ENCODE measurements at places on chromosomes 13 and 19. TPM values are rescaled to one million over a fixed set of nuclear protein-coding genes. Genes with fewer than 3 reads are reported as not detected.

GRCh38 chr13:71171740-71172139 lies 695.3 kb downstream of the DACH1 start:
- H3K4me3 ChIP-seq = no peak overlapping the region
- no peaks in the 10 kb centered on the region for H3K27me3 ChIP-seq
- no peak for DNase-seq
- no peak overlapping the region for H3K27ac ChIP-seq
- no peaks in the 10 kb centered on the region for H3K4me1 ChIP-seq

Gene C19orf85
- total RNA-seq = not detected

Gene PRSS57
- not detected for total RNA-seq

DNA sequence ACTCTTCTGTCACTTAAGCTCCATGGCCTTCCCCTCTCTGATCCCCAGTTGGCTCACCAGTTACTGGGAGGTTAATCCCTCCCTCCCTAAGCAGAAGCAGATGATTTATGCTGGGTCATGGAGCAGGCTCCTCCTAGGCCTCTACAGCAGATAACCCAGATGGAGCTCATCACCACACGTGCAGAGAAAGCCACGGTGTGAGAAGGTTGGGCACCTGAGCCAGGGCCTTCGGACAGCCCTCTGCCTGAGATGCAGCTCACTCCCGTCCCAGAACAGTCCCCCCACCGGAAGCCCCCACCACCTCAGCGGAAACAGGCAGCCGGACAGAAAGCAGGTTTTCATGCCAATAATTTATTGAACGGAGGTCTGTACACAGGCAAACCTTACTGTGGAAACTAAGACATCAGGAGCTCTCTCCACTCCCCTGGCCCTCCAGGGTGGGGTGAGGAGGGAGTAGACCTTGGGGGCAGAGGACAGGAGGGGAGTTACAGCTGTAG lies 9.8 kb downstream of the ZNF526 start:
- H3K4me1 ChIP-seq = peaks cover 4% of the 10 kb centered on the region
- peak overlapping the region; percentile 56 for H3K27ac ChIP-seq
- DNase-seq = no peak
- H3K36me3 ChIP-seq = peaks cover 100% of the 10 kb centered on the region

Gene LILRA5
- 1.4 TPM for total RNA-seq

Gene SELENOV
- not detected for total RNA-seq

Gene IRF3
- total RNA-seq = 85.2 TPM

- H3K27me3 ChIP-seq = no peaks in the 10 kb centered on the region
- no peak overlapping the region for H3K4me3 ChIP-seq
- no peaks in the 10 kb centered on the region for H3K36me3 ChIP-seq
- no peak overlapping the region for H3K27ac ChIP-seq
- no peaks in the 10 kb centered on the region for H3K4me1 ChIP-seq
- DNase-seq = no peak
These were observed 182.4 kb downstream of the GPC6 start for GRCh38 chr13:93409001-93409400.

GRCh38 chr19:40605216-40605971 lies 4.2 kb downstream of the LTBP4 start:
- peaks cover 68% of the 10 kb centered on the region for H3K4me1 ChIP-seq
- peak overlapping the region; percentile 36 for H3K4me3 ChIP-seq
- H3K36me3 ChIP-seq = no peaks in the 10 kb centered on the region
- peak overlapping the region; percentile 95 for H3K27ac ChIP-seq
- H3K27me3 ChIP-seq = no peaks in the 10 kb centered on the region
- no peak for DNase-seq

DNA sequence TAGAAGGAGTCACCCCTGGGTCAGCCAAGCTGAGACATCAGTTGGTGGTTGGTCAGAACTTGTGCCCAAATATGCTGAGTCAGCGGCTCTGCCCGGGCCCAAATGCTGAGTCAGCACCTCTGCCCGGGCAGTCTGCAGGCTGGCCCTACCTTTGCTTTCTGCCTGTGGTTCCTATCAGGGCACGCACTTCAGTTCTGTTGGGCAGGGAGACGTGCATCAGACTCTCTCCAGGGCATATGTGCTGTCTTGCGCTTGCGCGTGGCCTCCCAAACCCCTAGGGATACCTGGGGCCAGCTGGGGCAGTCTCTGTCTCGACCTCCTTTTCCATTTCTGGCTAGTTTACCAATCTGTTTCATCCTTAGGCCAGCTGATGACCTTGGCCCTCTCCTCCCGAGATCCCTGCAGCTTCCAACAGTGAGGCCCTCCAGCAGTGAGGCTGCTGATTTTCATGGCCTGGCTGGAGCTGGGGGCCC lies 24.4 kb upstream of the LDLR start:
- no peak overlapping the region for H3K27ac ChIP-seq
- DNase-seq = no peak
- no peaks in the 10 kb centered on the region for H3K4me1 ChIP-seq
- no peak overlapping the region for H3K4me3 ChIP-seq
- H3K36me3 ChIP-seq = no peaks in the 10 kb centered on the region

DNA sequence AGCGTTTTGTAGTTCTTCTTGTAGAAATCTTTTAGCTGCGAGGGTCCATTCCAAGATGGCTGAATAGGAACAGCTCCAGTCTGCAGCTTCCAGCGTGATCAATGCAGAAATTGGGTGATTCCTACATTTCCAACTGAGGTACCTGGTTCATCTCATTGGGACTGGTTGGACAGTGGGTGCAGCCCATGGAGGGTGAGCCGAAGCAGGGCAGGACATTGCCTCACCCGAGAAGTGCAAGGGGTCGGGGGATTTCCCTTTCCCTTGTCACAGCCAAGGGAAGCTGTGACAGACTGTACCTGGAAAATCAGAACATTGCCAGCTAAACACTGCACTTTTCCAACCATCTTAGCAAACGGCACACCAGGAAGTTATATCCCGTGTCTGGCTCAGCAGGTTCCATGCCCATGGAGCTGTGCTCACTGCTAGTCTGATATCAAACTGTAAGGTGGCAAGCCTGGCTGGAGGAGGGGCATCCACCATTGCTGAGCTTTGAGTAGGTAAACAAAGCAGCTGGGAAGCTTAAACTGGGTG lies 176.0 kb upstream of the SPRY2 start:
- no peaks in the 10 kb centered on the region for H3K27me3 ChIP-seq
- no peak overlapping the region for H3K4me3 ChIP-seq
- no peak overlapping the region for H3K27ac ChIP-seq
- no peak for DNase-seq

Gene LILRA1
- total RNA-seq = 3.5 TPM

Gene FGF21
- total RNA-seq = not detected

DNA sequence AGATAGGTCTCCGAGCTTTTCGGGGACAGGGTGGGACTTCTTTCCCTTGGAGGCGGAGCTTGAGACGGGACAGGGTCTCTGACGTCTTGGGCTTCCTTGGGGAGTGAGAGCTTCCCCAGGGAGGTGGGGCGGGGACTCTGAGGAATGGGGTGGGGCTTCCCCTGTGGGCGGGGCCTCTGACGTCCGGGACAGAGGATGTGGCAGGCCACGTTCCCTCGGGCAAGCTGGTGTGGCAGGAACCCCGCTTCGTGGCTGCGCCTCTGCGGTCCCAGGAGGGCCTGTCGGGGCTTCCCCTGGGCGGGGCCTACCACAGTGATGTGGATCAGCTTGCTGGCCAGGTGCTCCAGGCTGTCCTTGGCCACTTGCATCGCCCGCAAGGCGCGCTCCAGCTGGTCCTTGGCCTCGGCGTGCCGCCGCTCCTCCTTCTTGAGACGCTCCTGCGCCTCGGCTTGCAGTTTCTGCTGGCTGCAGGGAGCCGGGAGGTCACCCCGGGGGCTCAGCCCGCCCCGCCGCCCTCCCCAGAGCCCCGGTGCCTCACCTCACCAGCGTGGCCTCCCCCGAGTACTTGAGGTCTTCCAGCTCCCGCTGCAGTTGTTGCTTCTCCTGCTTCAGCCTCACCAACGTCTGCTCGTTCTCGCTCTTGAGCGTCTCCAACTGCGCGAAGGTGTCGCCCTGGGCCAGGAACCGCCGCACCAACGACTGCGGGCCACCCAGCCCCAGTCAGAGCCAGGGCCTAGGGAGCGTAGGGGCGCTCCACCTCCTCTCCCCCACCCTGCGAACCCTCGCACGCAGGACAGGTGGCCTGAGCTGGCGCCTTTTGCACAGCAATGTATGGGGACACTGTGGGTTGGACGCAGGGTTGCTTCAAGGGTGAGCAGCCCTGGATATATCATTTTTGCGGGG lies 3.3 kb upstream of the RGL3 start:
- no peak overlapping the region for H3K4me3 ChIP-seq
- no peaks in the 10 kb centered on the region for H3K36me3 ChIP-seq

Gene EPS8L1
- total RNA-seq = 1.2 TPM

GRCh38 chr19:46970815-46971214 lies 48.8 kb upstream of the NPAS1 start:
- no peaks in the 10 kb centered on the region for H3K27me3 ChIP-seq
- H3K4me1 ChIP-seq = peaks cover 24% of the 10 kb centered on the region
- H3K4me3 ChIP-seq = no peak overlapping the region
- H3K27ac ChIP-seq = no peak overlapping the region
- DNase-seq = no peak

DNA sequence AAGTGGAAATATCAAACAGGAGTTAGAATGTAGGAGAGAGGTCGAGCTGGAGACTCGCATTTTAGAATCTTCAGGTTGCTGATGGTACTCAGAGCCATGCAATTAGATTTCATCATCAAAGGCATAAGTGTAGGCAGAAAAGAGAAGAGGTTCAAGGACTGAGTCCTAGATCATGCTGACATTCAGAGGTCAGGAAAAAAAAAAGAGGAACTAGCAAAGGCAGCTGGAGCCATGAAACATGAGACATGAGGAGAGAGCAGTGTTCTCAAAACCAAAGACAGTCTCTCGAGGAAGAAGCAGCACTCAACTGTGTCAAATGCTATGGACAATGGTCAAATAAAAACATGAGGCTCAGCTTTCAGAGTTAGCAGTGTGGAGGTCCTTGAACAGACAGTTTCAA lies 12.4 kb upstream of the TPP2 start:
- no peak for DNase-seq
- H3K4me3 ChIP-seq = no peak overlapping the region
- H3K36me3 ChIP-seq = no peaks in the 10 kb centered on the region
- no peaks in the 10 kb centered on the region for H3K27me3 ChIP-seq

DNA sequence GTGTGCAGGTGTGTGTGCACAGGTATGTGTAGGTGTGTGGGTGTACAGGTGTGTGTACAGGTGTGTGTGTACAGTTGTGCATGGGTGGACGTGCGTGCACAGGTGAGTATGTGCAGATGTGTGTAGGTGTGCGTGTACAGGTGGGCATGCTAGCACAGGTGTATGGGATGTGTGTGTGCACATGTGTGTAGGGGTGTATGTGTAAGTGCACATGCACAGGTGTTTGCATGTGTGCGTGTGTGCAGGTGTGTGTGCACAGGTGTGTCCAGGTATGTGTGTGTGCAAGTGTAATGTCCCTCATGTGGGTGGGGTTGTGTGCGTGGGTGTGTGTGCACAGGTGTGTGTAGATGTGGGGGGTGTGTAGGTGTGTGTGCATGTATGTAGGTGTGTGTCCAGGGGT lies 27.5 kb upstream of the TFDP1 start:
- H3K27me3 ChIP-seq = no peaks in the 10 kb centered on the region
- H3K4me3 ChIP-seq = no peak overlapping the region
- no peaks in the 10 kb centered on the region for H3K4me1 ChIP-seq
- H3K36me3 ChIP-seq = peaks cover 29% of the 10 kb centered on the region
- H3K27ac ChIP-seq = no peak overlapping the region
- DNase-seq = no peak

All from tibial nerve (tissue), 4 donors.